ENCODE measurements at places on chromosomes 2 and 18. TPM values are rescaled to one million over a fixed set of nuclear protein-coding genes. Genes with fewer than 3 reads are reported as not detected.

GRCh38 chr2:181613241-181613640, 43.7 kb downstream of the CERKL start:
- DNase-seq: no peak

DNA sequence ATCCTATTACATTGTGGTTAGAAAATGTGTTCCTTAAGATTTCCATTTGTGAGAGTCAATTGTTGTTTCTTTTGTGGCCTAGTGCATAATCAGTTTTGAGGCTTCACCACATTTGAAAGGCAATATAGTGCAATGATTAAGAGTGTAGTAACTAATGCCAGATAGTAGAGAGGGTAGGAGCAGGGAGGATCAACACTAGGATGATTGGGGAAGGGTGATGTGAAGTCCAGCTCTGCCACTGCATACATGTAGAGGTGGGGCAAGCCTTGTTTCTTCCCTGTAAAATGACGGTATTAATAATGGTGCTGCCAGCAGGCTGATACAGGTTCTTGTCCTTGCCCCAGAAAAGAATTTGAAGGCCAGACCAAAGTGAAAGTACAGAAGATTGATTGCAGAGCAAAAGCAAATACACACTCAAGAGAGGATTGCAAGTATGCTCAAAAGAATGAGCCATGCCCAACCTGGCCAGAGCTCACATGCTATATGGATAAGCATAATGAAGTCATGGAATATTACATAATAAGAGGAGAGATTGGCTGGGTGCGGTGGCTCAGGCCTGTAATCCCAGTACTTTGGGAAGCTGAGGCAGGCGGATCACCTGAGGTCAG, 8.0 kb downstream of the SP100 start:
- peak; percentile 40 for DNase-seq

DNA sequence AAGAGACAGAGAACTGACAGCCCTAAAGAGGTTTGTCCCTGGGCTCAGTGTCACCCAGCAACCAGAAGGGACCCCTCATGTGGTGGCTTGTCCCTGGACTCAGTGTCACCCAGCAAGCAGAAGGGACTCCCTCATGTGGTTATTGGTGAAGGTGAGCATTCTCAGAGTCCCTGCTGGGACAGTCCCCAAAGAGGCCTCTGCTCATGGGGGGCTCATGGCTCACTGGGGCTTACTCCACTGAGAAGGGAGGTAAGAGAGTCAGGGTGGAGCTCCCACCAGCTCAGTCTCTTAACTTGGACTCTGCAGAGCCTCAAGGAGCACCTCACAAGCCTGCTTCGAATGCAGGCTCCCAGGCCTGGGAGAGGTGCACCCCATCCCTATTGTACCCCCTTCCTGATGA, 145.2 kb upstream of the COPS8 start:
- DNase-seq: no peak

DNA sequence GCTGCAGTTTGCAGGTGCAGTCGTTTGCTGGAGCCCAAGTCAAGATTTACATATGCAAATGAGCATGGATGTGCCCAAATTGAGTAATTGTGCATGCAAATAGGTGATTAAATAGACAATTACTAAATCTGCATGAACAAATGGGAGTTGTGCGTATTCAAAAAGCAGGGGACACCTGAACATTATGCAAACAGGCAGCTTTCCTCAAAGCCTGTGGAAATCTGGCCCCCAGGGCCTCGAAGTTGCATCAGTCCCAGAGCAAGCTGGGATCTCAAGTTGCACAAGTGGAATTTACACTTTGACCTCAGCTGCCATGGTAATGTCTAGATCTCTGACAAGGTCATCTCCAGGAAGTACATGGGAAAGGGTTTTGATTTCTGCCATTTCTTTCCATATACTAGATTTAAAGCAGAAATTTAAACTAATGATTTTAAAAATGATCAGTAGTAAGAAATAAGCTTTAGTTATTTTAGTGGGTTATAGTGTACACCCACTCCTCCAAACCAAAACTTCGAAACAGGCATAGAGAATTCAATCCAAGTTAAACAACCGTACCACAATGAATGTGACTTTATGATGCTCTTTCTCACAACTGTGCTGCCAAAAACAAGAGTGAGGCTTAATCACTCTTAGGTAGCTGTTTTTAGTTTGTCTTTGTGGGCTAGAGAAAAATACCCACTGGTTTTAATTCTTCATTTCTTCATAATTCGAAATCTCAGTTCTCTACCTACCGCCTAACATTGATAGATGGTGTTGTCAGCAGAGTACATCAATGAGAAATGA, 110.7 kb downstream of the RND3 start:
- DNase-seq: peak; percentile 69

- DNase-seq: no peak
Observed at GRCh38 chr18:77765468-77765867, 515.8 kb downstream of the GALR1 start.

- DNase-seq: no peak
Observed at GRCh38 chr2:222976521-222977061, 75.4 kb upstream of the KCNE4 start.

DNA sequence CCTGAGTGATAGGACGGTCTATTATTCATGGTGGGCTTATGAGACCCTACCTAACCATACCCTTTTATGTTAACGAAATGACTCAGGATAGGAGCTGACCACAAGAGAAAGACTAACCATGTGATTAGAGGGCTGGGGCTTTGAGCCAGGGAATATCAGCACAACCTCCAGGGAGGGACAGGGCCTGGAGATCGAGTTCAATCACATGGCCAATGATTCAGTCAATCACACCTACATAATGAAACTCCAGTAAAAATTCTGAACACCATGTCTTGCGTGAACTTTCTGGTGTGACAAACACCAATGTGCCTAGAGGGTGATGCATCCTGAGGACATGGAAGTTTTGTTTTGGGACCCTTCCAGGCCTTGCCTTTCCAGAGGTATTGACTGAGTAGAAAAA, 2.2 kb upstream of the TEX51 start:
- DNase-seq: no peak

GRCh38 chr2:154142480-154142879, 270.8 kb downstream of the GALNT13 start:
- DNase-seq: no peak

- no peak for DNase-seq
Observed at GRCh38 chr2:120258196-120258595, 5.5 kb downstream of the RALB start.

GRCh38 chr18:51134721-51135120, 62.8 kb downstream of the MEX3C start:
- no peak for DNase-seq

- DNase-seq: no peak
Observed at GRCh38 chr2:133801946-133802345, 233.7 kb upstream of the NCKAP5 start.

GRCh38 chr18:64180171-64180570, 31.3 kb upstream of the LINC00305 start:
- no peak for DNase-seq

DNA sequence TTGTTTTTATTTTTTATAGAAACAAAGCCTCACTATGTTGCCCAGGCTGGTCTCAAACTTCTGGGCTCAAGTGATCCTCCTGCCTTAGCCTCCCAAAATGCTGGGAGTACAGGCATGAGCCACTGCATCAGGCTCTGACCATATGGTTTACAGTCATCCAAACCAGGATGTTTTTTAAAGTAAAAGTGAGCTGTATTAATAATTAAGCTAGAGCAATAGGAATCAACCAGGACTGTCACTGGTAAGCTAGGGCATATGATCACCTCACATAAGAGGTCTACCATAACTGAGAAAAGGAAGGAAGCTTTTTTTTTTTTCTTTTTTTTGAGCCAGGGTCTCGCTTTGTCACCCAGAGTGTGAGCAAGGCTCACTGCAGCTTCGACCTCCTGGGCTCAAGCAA, 8.5 kb upstream of the RBBP8 start:
- no peak for DNase-seq

GRCh38 chr18:55079481-55080355, 120.5 kb upstream of the CCDC68 start:
- no peak for DNase-seq

DNA sequence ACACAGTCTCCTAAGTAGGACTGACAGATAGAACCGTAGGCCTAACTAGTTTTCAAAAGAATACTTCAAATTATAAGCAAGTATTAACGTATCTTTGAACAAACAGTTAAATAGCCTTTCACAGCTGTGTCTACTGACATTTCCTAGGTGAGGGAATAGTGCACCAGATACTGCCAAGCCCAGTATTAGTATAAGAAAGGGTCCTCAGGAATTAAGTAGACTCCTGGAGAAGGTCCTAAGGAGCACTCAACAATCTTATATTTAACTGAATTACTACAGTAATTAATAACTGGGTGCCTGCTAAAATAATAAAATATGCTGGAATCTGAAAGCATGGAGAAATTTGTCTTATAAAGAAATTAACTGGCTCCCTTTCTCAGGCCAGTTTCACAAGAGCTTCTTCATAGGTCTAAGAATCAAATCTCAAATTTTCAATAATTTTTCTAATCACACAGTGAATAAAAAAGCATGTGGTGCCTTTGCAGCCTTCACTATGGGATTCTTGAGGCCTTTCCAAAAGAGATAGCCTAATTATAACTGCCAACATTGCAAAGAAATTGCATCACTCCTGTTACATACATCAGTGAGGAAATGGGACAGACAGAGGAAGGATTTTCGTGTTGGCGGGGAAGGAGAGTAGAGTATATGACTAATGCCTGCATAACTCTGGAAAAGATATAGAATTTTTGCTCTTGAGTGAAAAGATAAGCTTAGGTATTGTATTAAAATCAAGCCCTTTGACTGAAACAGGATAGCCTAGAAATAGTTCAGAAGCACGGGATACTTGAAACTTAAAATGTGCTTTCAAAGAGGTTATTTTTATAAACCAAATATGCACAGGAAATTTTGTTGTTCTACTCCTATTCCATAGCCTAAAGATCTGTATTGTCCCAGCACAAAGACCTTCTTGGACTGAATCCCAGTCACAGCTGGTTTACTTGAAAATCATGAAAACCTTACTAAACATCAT, 228.6 kb upstream of the STK17B start:
- peak; percentile 95 for DNase-seq

GRCh38 chr18:32278177-32278799, 88.4 kb downstream of the MEP1B start:
- no peak for DNase-seq

DNA sequence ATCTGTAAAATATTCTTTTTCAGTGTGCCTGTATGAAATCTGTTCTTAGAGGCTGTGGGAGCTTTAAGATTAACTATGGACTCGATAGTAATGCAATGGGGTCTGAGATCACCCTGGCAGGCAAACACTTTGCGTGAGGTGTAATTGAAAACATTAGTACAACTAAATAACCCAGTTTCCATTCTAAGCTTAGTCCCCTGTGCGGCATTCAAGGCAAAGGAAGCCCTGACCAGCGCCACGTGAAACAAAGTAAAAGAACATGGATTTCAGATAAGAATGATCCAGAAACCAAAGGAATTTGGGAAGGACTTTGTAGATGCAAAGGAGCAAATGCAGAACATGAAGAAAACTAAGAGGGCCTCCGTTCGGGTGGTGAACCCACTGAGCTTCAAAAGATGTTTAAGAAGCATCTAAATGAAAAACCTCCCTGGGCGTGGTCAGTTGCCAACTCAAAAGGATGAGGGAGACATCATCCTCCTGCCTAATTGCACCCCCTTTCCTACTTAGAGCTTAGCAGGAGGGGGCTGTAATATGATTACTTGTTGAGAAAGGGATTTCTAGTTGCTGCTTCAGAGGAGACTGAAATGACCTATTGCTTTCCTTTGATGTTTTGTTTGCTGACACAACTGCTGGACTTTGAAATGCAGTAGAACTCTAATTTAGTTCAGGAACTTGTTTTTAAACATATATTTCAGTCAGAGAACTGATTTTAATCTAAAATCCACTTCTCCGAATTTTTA, 7.9 kb upstream of the CETN1 start:
- no peak for DNase-seq

DNA sequence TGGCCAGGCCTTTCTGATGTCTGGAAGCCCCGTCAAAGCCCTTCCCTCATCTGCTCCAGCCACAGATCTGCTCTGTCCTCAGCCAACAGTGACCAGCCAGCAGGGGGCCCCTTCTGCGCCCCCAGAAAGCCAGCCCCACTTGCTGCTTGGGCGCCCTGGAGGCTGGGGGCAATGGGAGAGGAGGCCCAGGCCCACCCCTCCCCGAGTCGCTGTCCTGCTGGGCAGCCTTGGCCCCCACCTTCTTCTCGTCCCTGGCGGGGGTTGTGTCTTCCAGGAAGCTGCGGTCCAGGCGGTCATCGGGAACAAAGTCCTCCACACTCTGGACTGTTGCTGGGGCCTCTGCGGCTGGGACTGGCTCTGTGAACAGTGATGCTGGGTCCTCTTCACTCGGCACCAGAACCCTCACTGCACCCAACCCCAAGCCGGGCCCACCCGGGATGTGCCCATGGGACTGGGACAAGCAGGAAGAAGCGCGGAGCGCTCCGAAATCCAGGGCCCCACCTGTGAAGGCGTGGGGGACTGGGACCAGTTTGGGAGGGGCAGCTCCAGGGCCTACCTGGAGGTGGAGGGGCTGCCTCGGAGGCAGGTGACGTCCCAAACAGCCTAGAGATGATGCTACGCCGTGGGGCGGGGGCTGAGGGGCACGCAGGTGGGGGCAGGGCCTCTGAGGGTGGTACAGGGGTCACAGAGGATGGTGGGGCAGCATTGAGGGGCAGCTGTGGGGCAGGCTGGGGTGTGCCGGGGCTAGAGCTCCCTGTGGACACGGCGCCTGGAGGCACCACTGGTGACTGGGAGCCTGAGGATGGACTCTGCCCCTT, 257.6 kb downstream of the ANKRD30B start:
- DNase-seq: no peak

- no peak for DNase-seq
Observed at GRCh38 chr2:120465989-120466703, 120.2 kb downstream of the INHBB start.

- DNase-seq: peak; percentile 3
Observed at GRCh38 chr2:157662401-157662800, 33.7 kb upstream of the ACVR1C start.

DNA sequence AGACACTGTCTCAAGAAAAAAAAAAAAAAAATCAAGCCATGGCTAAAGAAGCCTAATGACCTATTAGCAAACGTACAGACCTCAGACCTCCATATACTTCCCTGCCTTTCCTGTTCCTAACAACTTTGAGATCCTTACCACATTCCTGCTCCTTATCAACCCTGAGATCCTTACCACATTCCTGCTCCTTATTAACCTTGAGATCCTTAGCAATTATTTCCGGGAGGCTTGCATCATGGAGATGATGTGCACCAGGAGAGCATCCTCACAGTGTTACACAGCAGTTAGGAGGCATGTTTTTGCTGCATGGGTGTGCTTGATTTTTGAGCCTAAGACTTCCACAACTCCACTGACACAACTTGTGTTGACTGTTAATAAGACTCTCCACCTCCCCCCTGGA, 54.6 kb upstream of the RASGRP3 start:
- peak; percentile 76 for DNase-seq

DNA sequence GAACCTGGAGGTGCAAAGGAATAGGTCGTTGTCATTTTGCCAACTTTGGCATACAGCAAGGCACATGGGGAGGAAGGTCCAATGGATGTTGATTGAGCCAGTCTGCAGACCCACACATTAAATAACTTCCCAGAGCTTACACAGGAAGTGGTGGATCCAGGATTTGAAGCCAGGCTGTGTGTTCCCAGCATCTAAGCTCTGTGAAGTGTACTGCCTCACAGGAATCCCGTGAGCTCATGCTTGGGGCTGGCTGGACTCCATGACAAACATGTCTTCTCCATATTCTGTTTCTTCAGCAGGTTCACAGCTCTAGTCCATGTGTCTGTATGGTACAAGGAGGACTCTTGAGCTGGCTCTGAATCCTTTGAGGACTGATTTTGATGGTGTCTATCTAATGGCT, 63.9 kb downstream of the KLHL29 start:
- no peak for DNase-seq

IHH gene
- not detected for total RNA-seq

SPATA3 gene
- total RNA-seq: not detected

C2orf92 gene
- total RNA-seq: 2.6 TPM

NEU2 gene
- not detected for total RNA-seq

HNMT gene
- 64.4 TPM for total RNA-seq

ASB1 gene
- total RNA-seq: 21.2 TPM

AQP4 gene
- not detected for total RNA-seq
